ENCODE measurements at places on chromosomes 1 and 21.

DNA sequence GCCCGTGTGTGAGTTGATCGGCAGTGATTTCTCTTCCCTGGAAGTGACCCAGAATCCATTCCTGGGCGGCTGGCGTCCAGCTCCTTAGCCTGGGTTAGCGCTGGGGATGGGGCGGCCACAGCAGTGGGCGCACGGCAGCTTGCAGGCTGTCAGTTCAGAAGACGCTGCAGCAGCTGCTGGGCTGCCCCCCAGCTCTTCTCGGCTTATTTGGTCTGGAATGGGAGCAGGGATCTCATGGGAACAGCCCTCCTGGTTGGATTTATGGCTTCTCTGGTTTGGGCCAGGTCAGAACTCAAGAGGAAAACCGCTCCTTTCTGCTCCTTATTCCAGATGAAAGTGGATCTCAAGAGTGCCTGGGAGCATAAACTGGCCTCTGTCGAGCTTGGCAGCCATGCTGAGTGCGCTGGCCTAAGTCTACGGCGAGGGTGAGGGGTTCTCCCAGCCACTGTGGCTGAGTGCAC, 148.2 kb downstream of the PRDM16 start:
- no peak for DNase-seq

- no peak for DNase-seq
Measured at GRCh38 chr1:180932378-180932777, 19.7 kb downstream of the KIAA1614 start.

GRCh38 chr1:180210008-180210620, 19.9 kb upstream of the LHX4 start:
- DNase-seq: no peak

DNA sequence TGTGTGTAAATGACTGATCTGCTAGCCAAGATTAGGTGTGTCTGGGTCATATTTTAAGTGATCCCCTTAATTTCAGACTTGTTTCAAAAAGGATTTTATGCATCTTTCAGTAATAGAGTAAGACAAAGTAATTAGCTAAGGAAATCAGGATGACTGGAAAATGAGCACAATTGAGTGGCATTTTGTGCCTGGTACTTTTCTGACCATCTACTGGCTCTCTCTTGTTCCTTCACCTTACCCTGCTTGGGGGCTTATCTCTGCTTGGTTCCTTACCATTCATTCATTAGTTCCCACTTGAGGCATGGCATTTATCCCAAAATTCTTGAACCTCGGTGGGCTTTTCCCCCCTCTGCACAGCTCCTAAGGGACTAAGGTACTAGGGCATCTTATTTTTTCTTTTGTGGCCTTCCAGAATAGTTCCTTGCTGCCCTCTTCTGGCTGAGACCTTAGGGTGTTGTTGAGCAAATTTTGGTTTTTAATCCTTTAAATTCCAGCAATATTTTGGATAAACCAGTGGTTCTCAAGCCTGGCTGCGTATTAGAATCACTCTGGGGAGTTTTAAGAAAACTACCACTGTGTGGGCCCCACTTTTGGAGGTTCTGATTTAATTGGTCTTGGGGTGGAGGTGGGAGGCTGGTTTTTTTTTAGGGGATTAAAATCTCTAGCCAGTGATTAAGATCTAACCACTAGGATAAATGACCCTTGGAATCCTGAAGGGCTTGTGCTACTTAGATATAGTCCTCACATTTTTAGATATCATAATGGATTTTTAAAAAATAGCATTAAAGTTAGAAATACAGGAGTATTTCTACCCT, 50.8 kb downstream of the HS2ST1 start:
- no peak for DNase-seq

- DNase-seq: peak; percentile 42
Measured at GRCh38 chr1:19433719-19433998, 51.7 kb downstream of the CAPZB start.

- DNase-seq: no peak
Measured at GRCh38 chr1:238898856-238899255, 487.5 kb upstream of the CHRM3 start.

DNA sequence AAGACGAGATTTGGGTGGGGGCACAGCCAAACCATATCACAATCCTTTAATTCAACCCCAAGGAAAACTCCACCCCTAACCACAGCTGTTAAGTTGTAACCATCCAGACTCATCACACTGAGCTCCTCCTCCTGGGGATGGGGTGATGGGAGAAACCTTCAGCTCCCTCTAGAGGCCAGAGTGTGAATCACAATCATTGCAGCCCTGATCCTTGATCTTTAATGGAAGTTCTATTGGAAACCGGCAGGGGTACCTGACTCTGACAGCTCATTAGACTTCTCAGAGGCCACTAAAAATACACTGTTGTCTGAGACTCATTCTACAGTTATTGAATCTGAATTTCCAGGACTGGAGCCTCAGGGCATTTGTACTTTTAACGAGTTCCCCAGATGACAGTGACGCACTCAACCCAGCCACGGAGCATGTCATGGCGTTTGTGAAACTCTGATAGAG, 127.2 kb downstream of the IGSF21 start:
- DNase-seq: no peak

DNA sequence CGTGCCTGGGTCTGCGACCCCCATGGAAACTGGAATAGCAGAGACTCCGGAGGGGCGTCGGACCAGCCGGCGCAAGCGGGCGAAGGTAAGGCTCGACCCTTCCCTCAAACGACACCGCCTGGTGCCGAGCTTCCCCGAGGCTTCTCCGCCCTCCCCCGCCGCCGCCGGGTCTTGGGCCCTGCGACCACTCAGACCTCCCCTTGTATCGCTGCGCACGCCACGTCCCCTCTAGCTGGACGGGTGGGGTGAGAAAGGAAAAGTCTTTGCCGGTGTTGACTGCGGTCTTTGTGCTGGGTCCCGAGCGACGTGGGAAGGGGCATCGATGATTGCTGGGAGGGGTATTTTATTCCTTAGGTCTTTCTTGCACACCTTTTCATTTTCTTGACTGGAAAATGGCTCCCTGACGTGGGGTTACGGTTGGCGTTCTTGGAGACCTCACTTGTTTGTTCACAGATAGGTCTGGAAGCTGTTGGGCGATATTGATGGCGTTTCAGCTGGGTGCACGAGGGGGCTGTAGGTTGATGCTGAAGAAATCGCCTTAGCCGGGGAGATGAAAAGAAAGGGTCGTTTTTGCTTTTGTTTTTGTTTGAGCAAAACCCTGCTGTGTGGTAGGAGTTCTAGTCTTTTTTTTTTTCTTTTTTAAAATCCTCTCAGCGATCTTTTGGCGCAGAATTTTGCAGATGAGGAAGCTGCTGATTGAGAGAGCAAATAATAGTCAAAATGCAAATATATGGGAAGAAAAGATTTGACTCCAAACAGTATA, 776 bp downstream of the KDM1A start:
- DNase-seq: no peak

DNA sequence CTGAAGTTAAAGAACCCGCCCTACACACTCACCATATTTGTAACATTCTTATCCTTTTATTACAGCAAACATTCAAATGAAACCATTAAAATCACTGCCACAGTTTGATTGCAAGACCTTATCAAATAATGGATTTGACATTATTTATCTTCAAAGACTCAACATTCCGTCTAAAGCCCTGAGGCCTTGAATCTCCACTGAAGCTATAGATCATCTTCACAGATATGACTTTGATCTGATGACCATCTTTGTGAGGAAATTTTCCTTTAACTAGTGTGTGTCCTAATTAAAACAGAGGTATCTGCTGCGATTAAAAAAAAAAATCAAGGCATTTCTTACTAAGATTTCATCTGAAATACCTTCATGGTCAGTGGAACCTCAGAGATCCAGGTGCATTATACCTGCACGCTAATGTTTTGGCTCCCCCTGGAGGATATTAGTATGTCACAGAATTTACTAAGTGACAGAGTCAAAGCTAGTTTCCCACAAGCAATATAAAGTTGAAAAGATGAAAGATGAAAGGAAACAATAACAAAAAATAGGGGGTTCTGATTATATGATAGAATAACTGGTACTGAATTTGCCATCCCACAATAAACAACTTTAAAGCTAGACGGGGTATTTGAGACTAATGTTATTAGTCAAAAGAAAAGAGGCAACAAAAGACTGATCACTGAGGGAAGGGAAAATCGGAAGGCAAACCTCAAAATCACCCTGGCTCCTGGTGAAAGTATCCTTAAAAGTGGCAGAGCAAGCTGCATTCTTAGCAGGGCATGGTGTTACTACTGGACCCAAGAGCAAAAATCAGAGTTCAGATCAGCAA, 923.4 kb downstream of the NCAM2 start:
- peak; percentile 74 for DNase-seq

DNA sequence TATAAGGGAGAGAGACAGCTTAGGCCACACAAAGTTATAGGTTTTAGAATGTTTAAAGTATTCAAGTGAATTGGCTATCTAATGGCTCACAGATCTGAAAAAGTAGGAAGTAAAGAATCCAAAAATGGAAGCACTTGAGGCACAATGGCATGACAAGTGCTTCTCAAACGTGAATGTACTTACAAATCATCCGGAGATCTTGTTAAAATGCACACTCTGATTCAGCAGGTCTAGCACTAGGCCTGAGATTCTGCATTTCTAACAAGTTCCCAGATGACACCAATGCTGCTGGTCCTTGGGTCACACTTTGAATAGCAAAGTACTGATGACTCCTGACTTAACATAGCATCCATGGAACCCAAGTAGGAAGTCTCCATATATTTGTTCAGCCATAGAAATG, 20.9 kb upstream of the AGL start:
- DNase-seq: no peak

DNA sequence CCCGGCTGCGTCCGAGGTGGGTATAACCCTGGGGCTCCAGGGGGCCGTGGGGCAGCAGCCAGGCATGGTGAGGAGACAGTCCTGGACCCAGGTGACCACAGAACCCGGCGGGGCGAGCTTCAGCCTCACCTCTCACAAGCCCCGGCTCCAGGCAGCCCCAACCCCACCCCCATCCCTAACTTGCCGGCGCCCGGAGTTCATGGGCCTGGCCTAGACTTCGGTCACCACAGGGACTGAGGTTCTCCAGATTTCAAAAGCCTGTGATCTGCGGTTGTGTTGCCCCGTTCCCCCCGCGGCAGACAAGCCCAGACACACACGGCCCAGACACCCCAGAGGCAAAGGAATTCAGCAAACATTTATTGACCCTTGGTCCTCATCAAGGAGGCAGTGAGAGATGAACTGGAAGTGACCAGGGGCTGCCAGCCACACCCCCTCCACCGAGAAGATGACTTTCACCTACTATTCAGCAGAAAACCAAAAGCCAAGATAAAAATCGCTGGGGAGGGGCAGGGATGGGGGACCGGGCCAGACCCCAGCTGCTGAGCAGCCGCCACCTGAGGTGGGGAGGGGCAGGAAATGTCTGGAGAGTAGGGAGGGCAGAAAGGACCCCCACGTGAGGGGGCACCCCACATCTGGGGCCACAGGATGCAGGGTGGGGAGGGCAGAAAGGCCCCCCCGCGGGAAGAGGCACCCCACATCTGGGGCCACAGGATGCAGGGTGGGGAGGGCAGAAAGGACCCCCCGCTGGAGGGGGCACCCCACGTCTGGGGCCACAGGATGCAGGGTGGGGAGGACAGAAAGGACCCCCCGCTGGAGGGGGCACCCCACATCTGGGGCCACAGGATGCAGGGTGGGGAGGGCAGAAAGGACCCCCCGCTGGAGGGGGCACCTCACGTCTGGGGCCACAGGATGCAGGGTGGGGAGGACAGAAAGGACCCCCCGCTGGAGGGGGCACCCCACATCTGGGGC, 3.9 kb downstream of the HES4 start:
- DNase-seq: no peak

DNA sequence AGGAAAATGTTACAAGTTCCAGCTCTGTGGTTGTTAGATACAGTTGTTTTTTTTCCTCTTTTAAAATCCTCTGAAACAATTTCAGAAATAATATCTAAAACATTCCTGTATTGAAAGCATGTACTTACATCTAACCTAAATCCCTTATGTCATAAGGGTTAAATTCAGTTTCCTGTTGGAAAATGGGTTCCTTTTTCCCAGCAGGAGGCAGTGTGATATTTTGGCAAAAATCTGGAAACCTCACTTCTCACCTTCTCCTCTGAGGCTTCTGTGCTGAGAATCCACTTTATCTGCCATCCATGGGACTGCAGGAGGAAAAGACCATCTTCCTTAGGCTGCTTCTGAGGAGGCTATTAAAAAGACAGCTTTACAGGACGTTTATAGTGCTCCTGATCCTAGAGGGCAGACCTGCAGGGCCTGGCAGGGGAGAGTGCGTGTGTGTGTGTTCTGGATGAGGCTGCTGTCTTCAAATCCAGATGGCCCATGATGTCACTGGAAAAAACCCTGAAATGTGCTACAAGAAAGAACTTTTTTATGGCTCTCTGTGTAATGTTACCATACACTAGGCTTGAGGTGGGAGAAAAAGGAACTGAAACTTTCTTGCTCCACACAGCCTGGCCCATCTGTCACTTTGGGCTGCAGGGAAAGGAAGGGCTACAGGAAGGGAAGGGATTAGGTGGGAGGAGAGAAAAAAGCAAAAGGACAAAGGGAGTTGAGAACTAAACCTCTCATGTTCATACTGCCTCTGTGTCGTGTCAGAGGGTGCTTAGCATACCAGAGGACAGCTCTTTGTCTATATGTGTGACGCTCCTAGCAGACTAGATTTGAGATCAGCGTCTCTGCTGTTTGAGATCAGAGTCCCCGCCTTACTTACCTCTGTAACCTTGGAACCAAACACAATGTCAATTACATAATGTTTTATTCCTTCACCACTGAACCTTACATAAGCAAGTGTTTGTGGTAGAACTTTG, 379.2 kb upstream of the SPAG17 start:
- no peak for DNase-seq

- DNase-seq: no peak
Measured at GRCh38 chr1:15705184-15705566, 21.1 kb downstream of the PLEKHM2 start.

- no peak for DNase-seq
Measured at GRCh38 chr1:28516518-28516956, 10.7 kb downstream of the RCC1 start.

DNA sequence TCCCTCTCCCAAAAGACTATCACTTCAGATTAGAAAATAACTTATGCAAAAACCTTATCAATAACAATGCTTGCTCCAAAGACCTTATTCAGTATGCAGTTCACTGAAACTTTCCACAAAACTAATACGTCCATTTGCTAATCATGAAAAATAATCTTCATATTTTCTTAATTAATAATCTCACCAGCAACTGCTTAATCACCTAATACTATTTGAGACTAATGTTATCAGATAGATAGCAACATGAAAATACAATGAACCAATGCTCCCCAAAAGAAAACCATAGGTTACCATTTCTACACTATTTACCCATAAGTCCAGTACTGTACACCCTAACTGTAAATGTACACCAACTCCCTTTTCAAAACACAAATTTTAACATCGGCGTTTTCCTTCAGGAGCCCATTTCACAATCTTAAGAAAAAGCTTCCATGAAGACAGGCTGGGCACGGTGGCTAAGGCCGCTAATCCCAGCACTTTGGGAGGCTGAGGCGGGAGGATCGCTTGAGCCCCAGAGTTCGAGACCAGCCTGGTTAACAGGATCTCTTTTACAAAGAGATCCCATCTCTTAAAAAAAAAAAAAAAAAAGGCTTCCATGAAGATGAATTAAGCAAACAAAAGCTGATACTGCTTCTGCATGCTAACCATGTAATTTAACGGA, 1.7 kb downstream of the GNB1 start:
- DNase-seq: no peak

DNA sequence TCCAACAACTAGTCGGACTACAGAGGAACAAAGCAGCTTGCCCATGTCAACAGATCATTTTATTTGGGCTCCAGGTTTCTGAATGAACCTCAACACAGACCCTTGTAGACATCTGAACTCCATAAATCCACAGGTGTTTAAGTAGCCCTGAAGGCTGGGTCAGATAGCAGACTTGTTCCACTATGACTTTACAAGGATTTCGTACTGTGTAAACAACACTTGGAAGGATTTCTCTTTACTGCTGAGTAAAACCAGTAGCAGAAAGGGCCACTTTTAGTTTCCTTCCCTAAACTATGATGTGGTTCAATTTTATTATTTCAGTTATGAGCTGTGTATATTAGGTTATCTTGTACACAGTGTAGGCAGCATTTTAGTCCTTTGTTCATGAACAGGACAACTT, 316.4 kb upstream of the ADGRL2 start:
- peak; percentile 75 for DNase-seq

All from LNCaP clone FGC (cell line).